ENCODE measurements at places on chromosomes 11 and 22. TPM values are rescaled to one million over a fixed set of nuclear protein-coding genes. Genes with fewer than 3 reads are reported as not detected.
A peak's percentile ranks its signal among the peaks of the same experiment; 100 is the strongest.

The RSF1 gene
- total RNA-seq = 57.8 TPM

DNA sequence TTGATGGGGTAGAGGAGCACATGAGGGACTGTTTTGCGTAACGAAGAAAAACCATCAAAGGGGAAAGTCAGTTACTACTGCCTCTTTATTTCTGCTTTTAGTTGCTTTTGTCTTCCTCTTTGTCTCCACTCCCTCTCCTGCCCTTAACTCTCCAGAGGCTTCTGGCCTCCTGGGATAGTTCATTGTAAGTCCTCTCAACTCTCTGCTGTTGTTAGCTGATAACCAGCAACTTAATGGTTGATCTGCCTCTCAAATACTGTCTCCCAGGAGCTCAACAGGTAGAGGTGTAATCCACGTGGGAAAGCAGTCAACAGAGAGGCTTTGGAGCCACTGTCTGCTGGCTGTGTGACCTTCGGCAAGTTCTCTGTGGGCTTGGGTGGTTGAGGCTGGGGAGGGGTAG lies 47.3 kb downstream of the CCDC81 start:
- H3K4me3 ChIP-seq = no peak overlapping the region
- H3K27ac ChIP-seq = no peak overlapping the region
- DNase-seq = no peak
- peaks cover 5% of the 10 kb centered on the region for H3K4me1 ChIP-seq

DNA sequence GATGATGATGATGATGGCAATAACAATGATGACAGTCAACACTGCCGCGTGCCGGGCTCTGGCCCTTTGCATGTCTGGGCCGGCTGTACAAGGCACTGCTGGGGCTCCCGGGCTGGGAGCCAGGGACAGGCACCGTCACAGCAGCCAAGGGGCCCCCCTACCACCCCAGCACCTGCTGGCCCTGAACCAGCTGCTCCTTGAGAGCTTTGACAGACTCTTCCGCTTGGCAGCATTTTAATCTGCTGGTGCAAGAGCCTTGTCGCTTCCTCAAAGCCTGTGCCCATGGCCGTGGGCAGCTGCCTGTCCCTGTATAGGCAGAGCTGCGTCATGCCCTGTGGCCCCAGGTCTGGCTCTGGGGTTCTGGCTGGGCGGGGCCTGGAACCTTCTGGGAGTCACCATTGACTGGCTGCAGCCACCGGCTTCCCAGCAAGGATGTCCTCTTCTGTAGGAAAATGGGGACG lies 12.9 kb upstream of the MUC6 start:
- H3K27ac ChIP-seq = no peak overlapping the region
- H3K4me1 ChIP-seq = no peaks in the 10 kb centered on the region
- H3K4me3 ChIP-seq = no peak overlapping the region
- H3K27me3 ChIP-seq = peaks cover 2% of the 10 kb centered on the region
- no peaks in the 10 kb centered on the region for H3K36me3 ChIP-seq

The KCNJ11 gene
- 0.64 TPM for total RNA-seq

DNA sequence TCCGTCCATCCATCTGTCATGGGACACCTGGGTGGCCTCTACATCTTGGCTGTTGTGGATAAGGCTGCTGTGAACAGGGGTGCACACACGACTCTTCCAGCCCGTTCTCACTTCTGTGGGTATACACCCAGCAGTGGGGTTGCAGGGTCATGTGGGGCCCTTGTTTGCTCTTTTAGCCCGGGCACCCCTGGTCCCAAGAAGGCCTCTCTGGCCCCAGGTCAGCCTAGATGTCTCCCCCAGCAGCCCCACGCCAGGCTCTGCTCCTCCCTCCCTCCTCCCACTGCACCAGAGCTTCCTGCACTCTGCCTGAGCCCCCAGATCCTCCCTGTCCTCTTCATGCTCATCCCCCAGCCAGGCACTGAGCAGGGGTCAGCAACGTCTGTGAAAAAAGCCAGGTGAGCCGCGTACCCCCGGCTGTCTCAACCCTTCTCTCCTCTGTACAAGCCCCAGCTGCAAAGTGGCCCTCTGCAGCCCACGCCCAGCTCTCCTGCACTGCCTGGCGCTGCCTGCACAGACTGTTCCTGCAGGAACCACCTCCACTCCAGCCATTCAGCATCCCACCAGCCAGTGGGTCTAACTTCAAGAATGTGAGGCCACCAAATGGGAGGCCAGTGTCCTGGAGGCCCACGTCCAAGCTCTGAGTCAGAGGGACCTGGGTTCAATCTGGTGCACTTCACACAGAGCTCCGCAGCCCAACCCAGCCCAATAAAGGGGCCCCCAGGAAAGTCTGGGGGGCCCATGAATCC lies 1508.9 kb downstream of the BRD1 start:
- no peak overlapping the region for H3K4me3 ChIP-seq
- H3K4me1 ChIP-seq = no peaks in the 10 kb centered on the region
- H3K36me3 ChIP-seq = no peaks in the 10 kb centered on the region
- no peak overlapping the region for H3K27ac ChIP-seq
- DNase-seq = no peak
- no peaks in the 10 kb centered on the region for H3K27me3 ChIP-seq

GRCh38 chr11:35682230-35683173 lies 19.9 kb downstream of the TRIM44 start:
- H3K4me1 ChIP-seq = peaks cover 11% of the 10 kb centered on the region
- H3K36me3 ChIP-seq = peaks cover 14% of the 10 kb centered on the region
- H3K27ac ChIP-seq = no peak overlapping the region
- H3K27me3 ChIP-seq = no peaks in the 10 kb centered on the region
- H3K4me3 ChIP-seq = no peak overlapping the region
- DNase-seq = no peak

The SCGB1D2 gene
- not detected for total RNA-seq

GRCh38 chr11:9228091-9228490 lies 37.1 kb downstream of the DENND5A start:
- peaks cover 34% of the 10 kb centered on the region for H3K4me1 ChIP-seq
- no peaks in the 10 kb centered on the region for H3K27me3 ChIP-seq
- DNase-seq = no peak
- no peak overlapping the region for H3K27ac ChIP-seq
- H3K4me3 ChIP-seq = no peak overlapping the region

The C11orf24 gene
- total RNA-seq = 25.2 TPM

The PDGFB gene
- total RNA-seq = 1.1 TPM

DNA sequence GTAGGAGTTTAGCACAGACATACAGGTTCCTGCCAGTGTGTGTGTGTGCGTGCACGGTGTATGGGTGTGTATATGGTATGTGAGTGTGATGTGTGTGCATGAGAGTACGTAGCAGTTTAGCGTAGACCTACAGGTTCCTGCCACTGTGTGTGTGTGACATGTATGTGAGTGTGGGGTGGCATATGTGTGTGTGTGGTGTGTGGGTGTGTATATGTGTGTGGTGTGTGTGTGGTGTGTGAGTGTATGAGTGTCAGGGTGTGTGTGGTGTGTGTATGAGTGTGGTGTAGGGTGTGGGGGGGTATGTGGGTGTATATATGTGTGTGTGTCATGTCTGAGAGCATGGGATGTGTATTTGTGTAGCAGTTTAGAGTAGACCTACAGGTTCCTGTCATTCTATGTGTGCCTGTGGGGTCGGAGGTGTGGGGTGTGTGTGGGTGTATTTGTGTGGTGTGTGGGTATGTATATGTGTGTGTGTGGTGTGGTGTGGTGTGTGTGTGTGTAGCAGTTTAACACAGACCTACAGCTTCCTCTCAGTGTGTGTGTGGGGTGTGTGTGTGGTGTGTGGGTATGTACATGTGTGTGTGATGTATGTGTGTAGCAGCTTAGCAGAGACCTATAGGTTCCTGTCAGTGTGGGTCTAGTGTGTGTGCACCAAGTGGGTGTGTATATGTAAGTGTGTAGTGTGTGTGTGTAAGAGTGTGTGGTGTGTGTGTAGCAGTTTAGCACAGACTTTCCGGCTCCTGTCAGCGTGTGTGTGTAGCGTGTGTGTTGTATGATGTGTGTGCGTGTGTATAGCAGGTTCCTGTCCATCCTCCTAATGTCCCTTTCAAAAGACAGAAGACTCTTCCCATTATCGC lies 31.8 kb upstream of the TBCEL start:
- H3K36me3 ChIP-seq = no peaks in the 10 kb centered on the region
- no peak for DNase-seq

GRCh38 chr11:44837661-44838060 lies 110.9 kb downstream of the TSPAN18 start:
- H3K27ac ChIP-seq = no peak overlapping the region
- peaks cover 17% of the 10 kb centered on the region for H3K27me3 ChIP-seq
- H3K4me1 ChIP-seq = no peaks in the 10 kb centered on the region
- no peaks in the 10 kb centered on the region for H3K36me3 ChIP-seq
- H3K4me3 ChIP-seq = no peak overlapping the region
- DNase-seq = no peak

- no peak for DNase-seq
- no peaks in the 10 kb centered on the region for H3K27me3 ChIP-seq
- H3K36me3 ChIP-seq = peaks cover 8% of the 10 kb centered on the region
- no peak overlapping the region for H3K27ac ChIP-seq
- H3K4me3 ChIP-seq = no peak overlapping the region
These were observed 17.0 kb upstream of the SORL1 start for GRCh38 chr11:121435132-121435531.

DNA sequence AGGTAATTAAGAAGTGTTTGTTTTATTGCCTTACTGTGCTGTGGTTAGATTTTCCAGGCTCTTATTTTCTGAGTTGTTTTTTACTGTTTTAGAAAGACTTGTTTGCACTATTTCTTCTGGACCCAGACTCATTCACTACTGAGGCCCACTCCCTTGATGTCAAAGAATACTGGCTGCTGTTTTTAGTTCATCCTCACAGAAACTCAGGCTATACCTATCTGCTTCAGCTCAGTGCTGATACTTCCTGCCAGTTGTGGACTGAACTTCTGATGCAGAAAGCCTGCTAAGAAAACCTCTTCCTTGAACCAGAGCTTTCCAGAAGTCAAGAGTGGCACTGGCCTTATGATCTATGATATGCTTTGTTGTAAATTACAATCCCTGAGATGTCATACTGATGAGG lies 15.9 kb upstream of the PIK3IP1 start:
- peaks cover 6% of the 10 kb centered on the region for H3K36me3 ChIP-seq
- H3K4me1 ChIP-seq = peaks cover 38% of the 10 kb centered on the region
- H3K27me3 ChIP-seq = no peaks in the 10 kb centered on the region

- H3K36me3 ChIP-seq = peaks cover 23% of the 10 kb centered on the region
- H3K27me3 ChIP-seq = no peaks in the 10 kb centered on the region
- DNase-seq = no peak
- H3K4me3 ChIP-seq = no peak overlapping the region
These were observed 38.0 kb upstream of the PDE2A start for GRCh38 chr11:72712168-72712751.

The NUDT8 gene
- 7.3 TPM for total RNA-seq

GRCh38 chr11:12182676-12183541 lies 72.5 kb downstream of the MICAL2 start:
- no peak overlapping the region for H3K4me3 ChIP-seq
- no peaks in the 10 kb centered on the region for H3K27me3 ChIP-seq

The TSGA10IP gene
- not detected for total RNA-seq

DNA sequence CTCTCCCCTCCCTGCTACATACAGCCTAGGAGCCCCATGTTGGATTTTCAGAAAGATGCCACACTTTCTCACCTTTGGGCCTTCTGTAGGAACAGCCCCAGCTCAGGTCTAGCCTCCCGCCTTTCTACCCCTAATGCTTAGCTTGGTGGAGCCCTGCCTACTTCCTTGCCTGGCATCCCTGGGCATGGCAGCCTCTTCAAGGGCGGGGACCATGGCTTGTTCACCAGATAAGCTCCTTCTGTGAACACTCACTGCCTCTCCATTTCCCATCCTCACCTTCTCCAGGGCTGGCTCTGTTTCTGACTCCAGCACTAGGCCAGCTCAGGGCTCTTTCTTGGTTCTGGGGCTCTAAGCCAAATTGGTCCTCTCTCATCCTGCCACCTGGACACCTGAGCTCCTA lies 1.4 kb downstream of the SEPTIN3 start:
- peaks cover 20% of the 10 kb centered on the region for H3K27me3 ChIP-seq
- no peak overlapping the region for H3K27ac ChIP-seq
- no peak overlapping the region for H3K4me3 ChIP-seq
- no peak for DNase-seq
- H3K36me3 ChIP-seq = no peaks in the 10 kb centered on the region

DNA sequence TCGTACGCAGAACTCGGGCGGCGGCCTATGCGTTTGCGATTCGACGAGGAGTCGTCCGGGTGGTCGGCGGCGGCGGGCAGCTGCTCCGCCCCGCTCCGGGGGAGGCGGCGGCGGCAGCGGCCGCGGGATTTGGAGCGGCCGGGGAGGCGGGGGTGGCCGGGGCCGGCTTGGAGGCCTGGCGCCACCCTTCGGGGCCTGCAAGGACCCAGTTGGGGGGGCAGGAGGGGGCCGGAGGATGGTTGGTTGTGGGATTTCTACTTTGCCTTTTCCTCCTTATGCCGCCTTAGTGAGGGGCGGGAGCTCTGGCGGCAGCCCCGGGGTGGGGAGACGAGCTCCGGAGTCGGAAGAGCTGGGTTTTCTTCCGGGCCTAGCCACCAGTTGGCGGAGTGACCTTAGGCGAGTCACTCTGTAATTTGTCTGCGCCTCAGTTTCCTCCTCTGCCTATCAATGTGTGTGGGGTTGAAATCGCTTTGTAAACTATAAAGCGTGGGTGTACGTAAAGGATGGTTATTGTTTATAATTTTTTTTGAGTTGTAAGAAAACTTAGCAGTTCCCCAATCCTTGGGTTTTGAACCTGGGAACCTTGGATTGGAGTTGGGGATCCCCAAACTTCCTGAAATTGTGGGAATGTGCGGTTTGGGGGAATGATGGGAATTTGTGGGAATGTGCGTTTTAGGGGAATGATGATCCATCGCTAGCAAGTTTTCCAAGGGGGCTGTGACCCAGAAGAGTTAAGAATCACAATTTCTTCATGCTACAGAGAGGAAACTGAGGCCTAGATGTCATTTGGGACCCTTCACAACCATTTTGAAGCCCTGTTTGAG lies 679 bp downstream of the TUG1 start:
- peak; percentile 48 for DNase-seq
- peak overlapping the region; percentile 91 for H3K4me3 ChIP-seq
- no peaks in the 10 kb centered on the region for H3K27me3 ChIP-seq
- peak overlapping the region; percentile 98 for H3K27ac ChIP-seq
- H3K4me1 ChIP-seq = peaks cover 62% of the 10 kb centered on the region

The CARD18 gene
- total RNA-seq = not detected

DNA sequence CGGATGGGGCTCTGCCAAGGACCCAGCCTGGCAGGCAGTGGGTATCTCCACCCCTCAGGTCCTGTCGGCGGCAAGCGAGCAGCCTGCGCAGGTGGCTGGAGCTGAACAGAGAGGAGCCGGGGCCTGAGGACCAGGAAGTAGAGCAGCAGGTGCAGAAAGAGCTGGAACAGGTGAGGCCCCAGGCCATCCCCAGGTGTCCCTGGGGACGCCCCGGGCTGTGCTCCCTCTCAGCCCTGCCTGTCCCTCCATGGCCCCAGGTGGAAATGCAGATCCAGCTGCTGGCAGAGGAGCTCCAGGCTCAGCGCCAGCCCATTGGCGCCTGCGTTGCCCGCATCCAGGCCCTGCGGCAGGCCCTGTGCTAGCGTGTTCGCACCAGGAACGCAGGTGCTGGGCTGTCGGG lies 44.0 kb downstream of the PISD start:
- H3K4me1 ChIP-seq = peaks cover 16% of the 10 kb centered on the region
- H3K27me3 ChIP-seq = no peaks in the 10 kb centered on the region
- H3K27ac ChIP-seq = no peak overlapping the region
- H3K4me3 ChIP-seq = no peak overlapping the region
- DNase-seq = no peak

GRCh38 chr11:94405062-94405833 lies 4.0 kb upstream of the GPR83 start:
- no peak overlapping the region for H3K4me3 ChIP-seq
- H3K27me3 ChIP-seq = peaks cover 23% of the 10 kb centered on the region
- H3K36me3 ChIP-seq = peaks cover 2% of the 10 kb centered on the region

The MIAT gene
- total RNA-seq = 37.8 TPM

GRCh38 chr11:1088927-1089737 lies 14.5 kb downstream of the MUC2 start:
- no peaks in the 10 kb centered on the region for H3K4me1 ChIP-seq
- H3K27me3 ChIP-seq = no peaks in the 10 kb centered on the region
- H3K4me3 ChIP-seq = no peak overlapping the region
- H3K36me3 ChIP-seq = no peaks in the 10 kb centered on the region
- no peak for DNase-seq
- no peak overlapping the region for H3K27ac ChIP-seq

Data from activated CD4-positive, alpha-beta T cell treated with anti-CD3 and anti-CD28 coated beads, Interleukin-2, amount 10 ng/mL, durations not matched to agents 7 days and 5 days (primary cell).